Epithelial cell of prostate (primary cell): ENCODE measurements at places on chromosomes 6 and 20.

DNA sequence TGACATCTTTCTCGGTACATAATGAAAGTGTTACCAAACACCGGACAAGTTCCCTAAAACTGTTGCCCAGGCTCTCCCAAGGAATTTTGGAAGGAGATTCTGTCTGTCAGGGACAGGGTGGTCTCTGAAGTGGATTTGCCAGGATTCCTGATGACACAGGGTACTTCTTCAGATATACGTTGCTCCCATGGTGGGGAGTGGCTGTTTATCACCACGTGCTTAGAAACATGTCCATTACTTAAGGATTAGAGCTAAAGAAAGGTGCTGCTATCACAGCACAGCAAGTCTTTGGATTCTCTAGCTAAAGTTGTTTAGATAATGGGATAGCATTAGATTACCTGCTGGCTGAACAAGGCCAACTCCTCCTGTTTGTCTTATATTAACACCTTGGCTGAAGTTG lies 6.3 kb downstream of the SPINT3 start:
- DNase-seq, result no peak

DNA sequence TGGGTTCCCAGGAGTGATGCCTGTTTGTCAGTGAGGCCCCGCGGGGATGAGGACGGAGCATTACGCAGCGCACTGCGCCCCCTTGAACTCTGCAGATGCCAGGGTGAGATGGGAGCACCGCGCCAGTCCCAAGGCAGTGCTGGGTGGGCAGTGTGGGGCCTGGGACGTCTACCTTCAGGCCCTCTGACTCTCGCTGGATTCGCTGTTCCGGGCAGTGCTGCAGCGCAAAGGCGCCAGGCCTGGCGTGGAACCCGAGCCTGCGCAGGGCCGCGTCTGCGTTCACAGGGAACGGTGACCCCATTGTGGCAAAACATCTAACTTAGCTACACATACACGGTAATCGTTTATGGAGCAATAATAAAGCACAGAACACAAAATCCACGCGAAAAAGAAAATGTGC lies 257.3 kb downstream of the QKI start:
- no peak for DNase-seq

GRCh38 chr6:10303608-10304506 lies 111.0 kb downstream of the TFAP2A start:
- no peak for DNase-seq

DNA sequence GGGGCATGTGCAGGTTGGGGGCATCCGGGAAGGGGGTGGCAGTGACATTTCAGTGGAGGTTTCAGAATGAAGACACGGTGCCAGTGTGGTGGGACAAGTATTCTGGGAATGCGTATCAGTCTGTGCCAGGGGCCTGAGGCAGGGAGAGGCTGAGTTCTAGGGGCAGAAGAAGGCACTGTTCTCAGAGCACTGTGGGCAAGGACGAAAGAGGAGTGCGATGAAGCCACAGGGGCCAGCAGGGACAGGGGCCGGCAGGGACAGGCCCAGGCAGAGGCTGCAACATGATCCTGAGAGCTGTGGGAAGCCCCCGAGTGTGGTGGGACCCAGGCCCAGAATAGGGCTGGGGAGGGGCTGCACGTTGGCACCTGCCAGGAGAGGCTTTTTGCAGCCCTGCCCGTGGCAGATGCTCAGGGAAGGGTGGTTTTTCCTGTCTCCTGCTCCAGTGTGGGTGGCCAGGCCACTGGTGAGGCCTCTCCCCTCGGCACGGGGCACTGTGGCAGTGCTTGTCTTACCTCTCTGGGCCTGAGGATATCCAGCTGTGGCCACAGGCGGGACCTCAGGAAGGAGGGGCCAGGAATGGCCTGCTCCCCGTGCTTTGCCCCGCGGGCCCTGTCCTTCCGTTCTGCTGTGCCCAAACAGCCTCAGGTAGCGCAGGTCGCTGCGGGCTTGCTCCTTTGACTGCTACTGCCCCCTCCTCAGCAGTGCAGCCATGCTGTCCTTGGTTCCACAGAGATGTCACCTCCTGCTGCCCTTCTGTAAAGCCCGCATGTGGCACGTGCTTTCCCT lies 10.0 kb downstream of the ENTPD6 start:
- no peak for DNase-seq

DNA sequence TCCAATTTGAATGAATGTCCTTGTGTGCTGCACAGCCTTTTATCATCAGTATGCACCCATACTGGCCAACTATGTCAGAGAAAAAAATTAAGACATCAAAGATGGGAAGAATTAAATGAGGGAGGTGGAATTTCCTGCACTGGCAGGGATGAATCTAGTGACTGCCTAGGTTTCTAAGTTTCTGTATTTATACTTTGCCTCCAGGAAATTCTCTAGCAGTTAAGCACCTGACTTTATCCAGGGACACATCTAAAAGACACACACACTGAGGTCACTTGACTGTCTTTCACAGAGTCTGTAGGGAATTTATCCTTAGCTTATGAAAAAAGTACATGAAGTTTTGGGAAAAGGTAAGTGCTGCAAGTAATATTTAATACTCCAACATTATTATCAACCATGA lies 636.5 kb upstream of the PTCHD4 start:
- no peak for DNase-seq

GRCh38 chr6:44849806-44850205 lies 462.3 kb downstream of the CDC5L start:
- DNase-seq, result no peak
